ENCODE measurements at places on chromosomes 16 and 17.

DNA sequence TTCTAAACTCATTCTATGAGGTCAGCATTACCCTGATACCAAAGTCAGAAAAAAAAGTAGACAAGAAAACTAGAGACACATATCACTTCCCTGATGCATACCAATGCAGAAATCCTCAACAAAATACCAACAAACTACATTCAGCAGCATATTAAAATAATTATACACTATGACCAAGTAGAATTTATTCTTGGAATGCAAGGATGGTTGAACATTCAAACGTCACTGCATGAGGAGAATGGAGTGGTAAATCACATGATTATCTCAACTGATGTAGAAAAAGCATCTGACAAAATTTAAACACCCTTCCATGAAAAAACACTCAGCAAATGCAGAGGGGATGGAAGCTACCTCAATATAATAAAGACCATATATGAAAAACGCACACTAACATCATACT is 155.0 kb upstream of the KCNJ18 start:
- no peak for DNase-seq

- DNase-seq: no peak
These were observed 35.6 kb downstream of the RPA1 start for GRCh38 chr17:1865252-1866037.

- no peak for DNase-seq
These were observed 31.2 kb downstream of the NDEL1 start for GRCh38 chr17:8466873-8467272.

DNA sequence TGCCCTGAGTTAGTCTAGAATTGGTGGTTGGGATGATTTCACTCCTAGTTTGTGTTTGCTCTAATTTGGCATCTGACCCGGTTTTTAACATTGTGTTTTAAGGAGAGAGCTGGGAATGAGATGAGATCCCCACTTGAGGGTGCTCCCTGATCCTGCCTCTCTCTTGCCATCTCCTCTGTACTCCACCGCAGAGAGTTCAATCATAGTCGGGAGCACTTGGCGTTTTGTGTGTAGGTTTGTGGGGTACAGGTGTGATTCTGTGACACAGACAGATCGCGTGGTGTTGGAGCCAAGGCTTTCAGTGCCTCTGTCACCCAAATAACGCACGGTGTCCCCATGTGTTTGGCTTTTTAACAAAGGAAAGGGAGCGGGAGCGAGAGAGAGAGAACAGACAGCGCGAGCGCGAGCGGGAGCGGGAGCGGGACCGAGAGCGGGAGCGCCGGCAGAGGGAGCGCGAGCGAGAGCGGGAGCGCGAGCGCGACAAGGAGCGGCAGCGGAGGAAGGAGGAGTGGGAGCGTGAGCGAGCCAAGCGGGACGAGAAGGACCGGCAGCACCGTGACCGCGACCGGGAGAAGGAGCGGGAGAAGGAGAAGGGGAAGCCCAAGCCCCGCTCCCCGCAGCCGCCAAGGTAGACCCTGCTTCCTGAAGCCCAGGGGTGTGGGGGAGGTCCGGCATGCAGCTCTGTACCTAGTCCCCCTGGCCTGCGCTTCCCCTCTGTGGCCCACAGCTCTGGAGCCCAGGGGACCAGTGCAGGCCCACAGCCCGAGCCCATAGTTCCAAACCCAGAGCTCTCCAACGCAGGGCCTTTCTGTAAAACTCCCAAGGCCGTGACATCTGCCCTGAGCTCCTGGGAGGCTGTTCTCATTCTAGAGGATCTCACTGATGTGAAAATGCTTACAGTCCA is 27.2 kb upstream of the IL17C start:
- no peak for DNase-seq

- no peak for DNase-seq
These were observed 12.8 kb downstream of the PECAM1 start for GRCh38 chr17:64377769-64378282.

GRCh38 chr16:68246121-68246520 is 948 bp downstream of the PLA2G15 start:
- no peak for DNase-seq

GRCh38 chr17:49523706-49524472 is 28.8 kb downstream of the NGFR start:
- DNase-seq: no peak

GRCh38 chr17:40312893-40313667 is 4.1 kb downstream of the RARA start:
- no peak for DNase-seq

DNA sequence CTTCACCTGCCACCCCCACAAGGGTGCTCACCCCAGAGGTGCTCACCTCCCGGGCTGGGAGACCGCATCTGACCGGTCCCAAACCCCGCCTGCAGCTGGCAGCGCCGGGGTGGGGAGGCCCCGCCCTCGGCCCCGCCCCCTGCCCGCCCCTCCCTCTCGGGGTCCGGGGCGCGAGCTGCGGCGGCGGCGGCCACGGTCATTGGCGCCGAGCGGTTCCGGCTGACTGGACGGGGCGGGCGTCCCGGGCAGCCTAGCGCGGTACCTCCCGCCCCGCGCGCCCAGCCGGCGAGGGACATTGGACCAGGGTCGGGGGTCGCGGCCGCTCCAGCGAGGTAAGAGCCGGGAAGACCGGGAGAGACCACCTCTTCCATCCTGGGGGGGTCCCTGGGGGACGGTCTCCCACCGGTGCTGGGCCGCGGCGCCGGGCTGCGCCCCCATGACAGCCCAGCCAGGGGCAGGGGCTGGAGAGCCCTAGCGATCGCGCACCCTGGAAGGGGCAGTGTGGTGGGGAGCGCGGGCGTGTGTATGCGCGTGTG is at the start of gene CACNG5:
TSS of gene CACNG5 (plus strand) at position 199 of the 536 bp plus-strand sequence. CDS start 42,216 bp downstream, outside the sequence.
- DNase-seq: no peak

GRCh38 chr17:66021757-66022156 is 170.2 kb downstream of the CEP112 start:
- DNase-seq: no peak

DNA sequence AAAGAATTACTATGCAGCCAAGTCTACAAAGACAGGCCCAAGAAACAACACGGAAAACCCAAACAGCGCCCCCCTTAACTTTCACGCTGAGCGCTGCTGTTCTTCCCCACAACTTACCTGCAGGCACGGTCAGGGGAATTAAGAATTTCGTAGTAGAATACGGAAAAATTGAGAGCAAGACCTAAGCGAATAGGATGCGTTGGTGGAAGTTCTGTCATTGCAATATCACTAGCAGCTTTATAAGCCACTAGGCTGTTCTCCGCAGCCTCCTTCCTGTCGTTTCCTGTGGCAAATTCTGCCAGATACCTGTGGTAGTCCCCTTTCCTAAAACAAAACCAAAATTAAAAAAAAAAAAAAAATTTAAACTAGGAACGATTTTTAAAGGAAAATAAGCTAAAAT is 39.0 kb downstream of the YWHAE start:
- DNase-seq: no peak

GRCh38 chr17:37546302-37546701 is 56.6 kb downstream of the DUSP14 start:
- DNase-seq: no peak

GRCh38 chr16:67259705-67260104 is 10.9 kb downstream of the SLC9A5 start:
- no peak for DNase-seq

GRCh38 chr17:72414967-72415853 is 294.4 kb downstream of the SOX9 start:
- DNase-seq: no peak

GRCh38 chr17:38587203-38587602 is 18.5 kb downstream of the SRCIN1 start:
- no peak for DNase-seq

DNA sequence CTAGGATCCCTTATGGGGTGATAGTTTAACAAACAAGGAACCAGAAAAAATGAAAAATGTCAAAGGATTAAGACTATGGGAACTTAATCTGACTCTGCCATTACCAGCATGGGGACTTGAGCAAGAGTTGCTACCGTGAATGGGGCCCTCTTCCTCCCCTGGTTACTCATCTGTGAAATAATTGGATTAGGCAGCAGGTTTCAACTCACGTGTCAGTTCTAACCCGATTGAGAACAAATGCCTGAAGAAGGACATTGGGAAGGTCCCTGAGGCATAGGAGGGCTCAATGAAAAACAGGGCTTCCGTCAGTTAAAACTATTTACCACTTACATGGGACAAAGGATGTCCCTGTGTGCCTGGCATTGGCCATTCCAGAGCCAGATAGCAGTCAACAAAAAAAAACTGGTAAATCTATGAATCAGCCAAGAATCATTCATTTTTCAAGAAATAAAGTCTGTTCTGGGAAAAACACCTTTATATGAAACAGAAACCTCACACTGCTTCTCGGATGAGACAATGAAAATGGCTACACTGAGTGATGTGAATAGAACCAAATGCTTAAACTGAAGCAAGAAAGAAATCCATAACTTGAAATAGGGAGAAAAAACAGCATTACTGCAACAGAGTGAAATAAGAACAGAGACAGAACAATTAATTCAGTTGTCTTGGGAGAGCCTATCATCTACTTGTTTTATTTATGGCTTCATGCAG is 104.3 kb downstream of the ADAMTS18 start:
- DNase-seq: no peak

DNA sequence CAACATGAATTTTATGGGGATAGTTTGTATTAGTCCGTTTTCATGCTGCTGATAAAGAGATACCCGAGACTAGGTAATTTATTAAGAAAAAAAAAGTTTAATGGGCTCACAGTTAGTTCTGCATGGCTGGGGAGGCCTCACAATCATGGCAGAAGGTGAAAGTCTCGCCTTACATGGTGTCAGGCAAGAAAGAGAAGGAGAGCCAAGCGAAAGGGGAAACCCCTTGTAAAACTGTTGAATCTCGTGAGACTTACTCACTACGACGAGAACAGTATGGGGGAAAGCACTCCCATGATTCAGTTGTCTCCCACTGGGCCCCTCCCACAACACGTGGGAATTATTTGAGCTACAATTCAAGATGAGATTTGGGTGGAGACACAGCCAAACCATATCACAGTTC is 181.5 kb downstream of the PRKCA start:
- no peak for DNase-seq

DNA sequence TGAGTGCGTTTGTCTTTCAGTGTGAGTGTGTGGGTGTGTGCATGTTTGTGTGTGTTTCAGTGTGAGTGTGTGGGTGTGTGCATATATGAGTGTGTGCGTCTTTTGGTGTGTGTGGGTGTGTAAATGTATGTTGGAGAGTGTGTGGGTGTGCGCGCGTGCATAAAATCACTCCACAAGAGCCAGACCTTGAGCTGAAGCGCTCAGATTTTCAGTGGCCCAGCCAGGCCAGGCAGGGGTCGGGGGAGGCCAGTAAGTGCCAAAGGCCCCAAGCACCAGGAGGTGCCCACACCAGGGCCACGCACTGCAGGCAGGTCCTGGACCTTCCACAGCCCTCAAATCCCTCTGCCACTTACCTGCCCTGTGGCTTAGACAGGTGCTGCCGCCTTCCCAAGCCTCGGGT is 184.0 kb downstream of the SOX9 start:
- no peak for DNase-seq

DNA sequence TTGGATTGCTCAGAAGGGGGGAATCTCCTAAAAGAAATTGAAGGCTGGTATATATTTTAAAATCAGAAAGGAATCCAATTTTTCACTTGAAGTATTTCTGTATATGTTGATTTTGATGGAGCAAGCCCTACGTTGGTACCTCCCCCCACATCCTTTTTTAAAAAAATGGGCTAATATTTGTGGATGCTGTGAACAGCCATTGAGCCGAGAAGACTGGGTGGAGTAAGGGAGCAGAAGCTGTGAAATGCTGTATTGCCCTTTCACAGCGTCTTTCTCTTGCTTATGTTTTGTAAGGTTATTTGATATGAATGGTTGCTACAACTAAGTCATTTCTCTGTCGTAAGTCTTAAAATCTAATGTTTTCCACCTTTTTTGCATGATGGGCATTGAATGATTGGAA is 2.3 kb downstream of the PAFAH1B1 start:
- DNase-seq: no peak

GRCh38 chr17:51445946-51446345 is 185.6 kb downstream of the UTP18 start:
- DNase-seq: no peak

GRCh38 chr16:75702242-75702641 is 981 bp upstream of the DUXB start:
- DNase-seq: no peak

DNA sequence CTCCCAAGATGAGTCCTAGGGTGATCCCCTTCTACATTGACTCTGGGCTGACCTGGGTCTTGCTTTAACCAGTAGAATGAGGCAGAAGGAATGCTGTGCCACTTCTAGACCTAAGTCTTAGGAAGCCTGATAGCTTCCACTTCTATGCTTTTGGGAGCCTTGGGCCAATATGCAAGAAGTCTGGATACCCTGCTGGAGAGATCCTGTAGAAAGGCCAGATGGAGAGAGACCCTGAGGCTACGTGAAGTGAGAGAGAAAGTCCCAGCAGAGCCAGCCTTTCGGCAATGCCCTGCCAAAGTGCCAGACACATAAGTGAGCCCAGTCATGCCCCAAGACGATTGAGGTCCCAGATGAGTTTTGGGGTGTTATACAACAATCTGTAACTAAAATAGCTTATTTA is 1.7 kb downstream of the KRT222 start:
- DNase-seq: no peak

- DNase-seq: no peak
These were observed 78.7 kb downstream of the GOSR1 start for GRCh38 chr17:30555942-30556341.

DNA sequence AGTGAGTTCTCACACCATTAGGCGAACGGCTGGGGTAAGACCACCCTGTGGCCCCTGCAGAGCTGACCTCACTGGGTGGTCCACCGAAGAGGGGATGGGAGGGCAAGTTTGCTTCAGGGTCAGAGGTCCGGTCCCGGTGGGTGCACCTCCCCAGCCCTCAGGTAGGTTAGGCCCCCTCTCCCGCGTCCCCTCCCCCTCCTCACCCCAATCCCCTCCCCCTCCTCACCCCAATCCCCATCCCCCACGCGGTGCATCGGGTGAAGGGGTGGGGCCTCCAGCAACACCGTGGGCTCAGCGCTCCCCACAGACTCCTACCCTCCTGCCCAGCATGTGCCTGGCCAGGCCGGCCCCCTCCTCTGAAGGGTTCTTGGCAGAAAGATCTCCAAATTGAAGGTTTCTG is 13.4 kb downstream of the MCRIP1 start:
- no peak for DNase-seq

DNA sequence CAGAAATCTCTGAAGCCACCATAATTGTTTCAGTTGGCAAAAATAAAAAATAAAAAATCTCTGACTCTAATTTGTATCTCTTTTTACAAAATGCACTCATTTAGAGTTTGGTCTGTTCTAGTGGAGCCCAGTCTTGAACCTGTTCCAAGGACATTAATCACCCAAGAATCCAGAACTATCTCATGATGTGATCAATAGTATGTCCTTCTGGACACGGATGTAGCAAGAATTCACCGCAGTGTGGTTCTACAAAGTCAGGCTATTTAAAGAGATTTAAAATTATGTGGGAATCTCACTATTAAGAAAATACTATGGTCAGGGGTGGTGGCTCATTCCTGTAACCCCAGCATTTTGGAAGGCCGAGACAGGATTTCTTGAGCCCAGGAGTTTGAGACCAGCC is 21.8 kb upstream of the ANKFN1 start:
- no peak for DNase-seq

- no peak for DNase-seq
These were observed 975 bp downstream of the CFAP20 start for GRCh38 chr16:58128181-58128631.

DNA sequence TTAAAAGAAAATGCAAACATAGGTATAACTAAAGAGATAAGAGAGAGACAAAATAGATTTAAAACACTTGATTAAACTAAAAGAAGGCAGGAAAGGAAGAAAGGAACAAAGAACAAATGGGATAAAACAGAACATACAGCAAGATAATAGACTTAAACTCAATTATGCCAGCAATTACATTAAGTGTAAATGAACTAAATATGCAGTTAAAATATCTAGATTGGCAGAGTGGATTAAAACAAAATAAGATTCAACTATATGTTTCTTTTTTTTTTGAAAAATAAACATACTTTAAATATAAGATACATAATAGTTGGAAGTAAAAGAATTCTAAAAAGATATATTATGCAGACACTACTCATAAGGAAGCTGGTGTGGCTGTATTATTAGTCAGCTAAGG is 9.7 kb upstream of the CFAP20 start:
- no peak for DNase-seq
